ENCODE measurements at places on chromosomes 2 and 18.

DNA sequence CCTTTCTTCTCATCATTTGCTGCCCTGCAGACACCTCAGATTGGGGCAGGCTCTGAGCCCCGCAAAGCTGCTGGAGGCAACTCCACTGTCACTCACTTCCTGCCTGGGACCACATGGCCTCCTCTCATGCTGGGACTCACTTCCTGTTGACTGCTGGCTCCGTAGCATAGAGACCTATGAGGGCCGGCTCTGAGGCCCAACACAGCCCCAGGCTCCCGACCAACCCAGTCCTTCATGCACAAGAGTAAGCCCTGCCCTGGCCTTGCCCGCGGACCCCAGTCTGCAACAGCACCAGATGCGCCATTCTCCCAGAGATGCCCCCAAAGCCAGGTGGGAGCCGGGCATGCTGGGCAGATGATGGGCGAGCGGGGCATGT lies 55.7 kb downstream of the DNMT3A start:
- DNase-seq = peak; percentile 78

DNA sequence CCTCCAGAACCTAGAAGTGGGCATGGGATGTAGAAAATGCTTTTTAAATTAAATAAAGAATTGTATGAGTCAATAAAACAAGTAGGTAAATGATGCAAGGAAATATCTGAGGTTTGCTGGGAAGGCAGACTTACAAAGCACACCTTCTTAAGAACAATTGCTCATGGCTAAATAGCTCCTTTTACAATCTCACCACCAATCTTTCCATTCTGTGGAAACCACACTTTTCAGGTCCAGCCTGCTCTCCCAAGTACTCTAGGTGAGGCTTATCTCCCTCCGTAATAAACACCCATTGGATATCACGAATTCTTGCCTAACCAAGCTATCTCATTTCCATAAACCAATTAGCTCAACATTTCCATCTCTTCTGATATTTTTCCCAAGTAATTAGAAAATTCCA lies 91.5 kb upstream of the SLC8A1 start:
- no peak for DNase-seq

DNA sequence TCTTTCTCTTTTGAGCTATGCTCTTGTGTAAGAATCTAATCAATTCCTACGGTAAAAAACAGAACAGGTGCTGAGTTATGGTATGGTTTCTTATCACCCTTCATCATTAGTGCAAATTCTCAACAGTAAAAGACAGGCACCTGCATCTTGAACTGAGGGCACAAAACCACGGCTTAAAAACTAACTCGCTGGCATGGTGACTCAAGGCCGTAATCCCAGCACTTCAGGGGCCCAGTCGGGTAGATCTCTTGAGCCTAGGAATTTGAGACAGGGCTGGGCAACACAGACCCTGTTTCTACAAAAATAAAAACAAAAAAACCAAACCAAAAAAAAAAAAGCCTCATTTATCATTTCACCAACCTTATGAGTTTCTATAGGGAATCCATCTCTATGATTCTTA lies 33.3 kb downstream of the THAP4 start:
- DNase-seq = no peak

GRCh38 chr2:100054426-100054825 lies 88.0 kb downstream of the AFF3 start:
- no peak for DNase-seq

DNA sequence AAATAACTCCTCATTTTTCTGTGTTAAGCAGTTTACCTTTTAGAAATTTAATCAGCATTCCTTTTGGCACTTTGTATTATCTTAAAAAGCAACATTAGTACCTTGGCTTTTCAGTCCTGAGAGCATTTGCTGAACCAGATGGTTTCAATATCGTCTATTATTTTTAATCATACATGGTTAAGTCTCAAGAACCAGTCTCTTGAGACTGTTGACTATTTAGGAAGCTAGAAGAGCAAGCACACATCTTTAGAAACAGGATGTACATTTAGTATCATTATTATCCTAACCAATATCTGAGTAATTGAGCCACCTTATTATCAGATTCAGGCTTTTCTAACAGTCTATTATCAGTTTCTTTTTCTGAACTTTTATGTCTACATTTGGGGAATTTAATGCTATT lies 28.2 kb upstream of the ZEB2 start:
- DNase-seq = no peak

GRCh38 chr18:13378150-13378549 lies 159.6 kb downstream of the LDLRAD4 start:
- DNase-seq = no peak

GRCh38 chr18:959854-960253 lies 55.2 kb downstream of the ADCYAP1 start:
- no peak for DNase-seq

DNA sequence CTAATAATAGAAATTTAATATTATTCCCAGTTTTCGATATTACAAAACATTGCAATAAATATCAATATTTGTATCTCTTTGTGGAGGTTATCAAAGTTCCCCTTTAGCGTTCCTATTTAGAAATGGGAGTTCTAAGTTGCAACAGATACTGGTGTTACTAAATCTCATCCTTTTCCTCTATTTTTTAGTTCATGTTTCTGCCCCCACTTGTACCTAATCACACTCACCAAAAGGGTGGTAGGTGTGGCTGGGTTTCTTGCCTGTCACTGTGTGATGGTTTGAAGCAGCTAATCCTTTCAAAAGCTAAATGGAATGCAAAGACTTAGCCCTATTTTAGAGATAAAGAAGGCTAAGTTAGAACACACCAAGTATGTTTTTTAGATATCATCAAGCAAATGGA lies 997.9 kb downstream of the TSN start:
- no peak for DNase-seq

- DNase-seq = no peak
These were observed 592.1 kb downstream of the TDRD15 start for GRCh38 chr2:21715887-21716286.

DNA sequence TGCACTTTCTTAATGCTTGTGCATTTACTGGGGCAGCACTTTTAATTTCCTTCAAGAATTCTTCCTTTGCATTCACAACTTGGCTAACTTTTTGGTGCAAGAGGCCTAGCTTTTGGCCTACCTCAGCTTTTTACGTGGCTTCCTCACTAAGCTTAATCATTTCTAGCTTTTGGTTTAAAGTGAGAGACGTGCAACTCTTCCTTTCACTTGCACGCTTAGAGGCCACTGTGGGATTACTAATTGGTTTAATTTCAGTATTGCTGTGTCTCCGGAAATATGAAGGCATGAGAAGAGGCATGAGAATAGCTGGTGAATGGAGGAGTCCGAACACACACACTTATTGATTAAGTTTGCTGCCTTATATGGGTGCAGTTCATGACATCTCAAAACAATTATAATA lies 354.1 kb downstream of the DLGAP1 start:
- peak; percentile 65 for DNase-seq

- DNase-seq = peak; percentile 62
These were observed 2.5 kb downstream of the HPCAL1 start for GRCh38 chr2:10305254-10305635.

Data from activated CD4-positive, alpha-beta T cell treated with anti-CD3 and anti-CD28 coated beads, Interleukin-2, amount 50 U/mL, for 16 hours (primary cell).